ENCODE measurements at places on chromosomes 3 and 15.

DNA sequence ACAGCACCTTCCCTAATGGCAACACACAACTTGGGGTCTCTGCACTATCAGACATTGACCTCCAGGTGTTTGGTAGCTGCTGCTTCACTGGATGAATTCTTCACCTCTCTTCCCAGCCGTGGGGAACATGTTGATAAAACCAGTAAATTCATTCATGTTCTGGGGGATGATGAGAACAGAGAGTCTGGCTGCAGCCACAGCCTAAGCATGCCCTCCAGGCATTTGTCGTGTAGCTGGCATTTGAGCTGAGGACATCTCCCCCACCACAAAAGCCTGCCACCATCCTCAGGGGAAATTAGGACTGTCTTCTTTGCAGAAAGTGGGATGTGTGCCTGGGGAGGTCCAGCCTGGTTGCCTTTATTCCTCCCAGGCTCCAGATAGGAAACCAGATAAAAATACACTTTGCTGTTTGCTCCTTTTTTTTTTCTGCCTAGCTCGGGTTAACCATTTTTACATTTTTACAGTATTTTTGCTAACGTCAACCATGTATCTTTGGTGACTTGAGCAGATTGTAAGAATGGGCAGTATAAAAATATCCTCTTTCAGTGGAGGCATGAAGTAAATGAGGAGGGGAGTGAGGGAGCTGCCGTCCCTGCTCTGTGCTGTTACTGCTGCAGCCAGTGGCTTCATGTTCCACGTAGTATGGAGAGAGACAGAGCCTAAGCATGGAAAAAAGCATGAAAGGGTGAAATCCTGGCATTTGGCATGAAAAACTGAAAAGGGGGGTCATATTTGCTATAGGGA lies 444.0 kb downstream of the EPHB1 start:
- DNase-seq, result peak; percentile 38

GRCh38 chr3:140397847-140398246 lies 280.0 kb upstream of the TRIM42 start:
- DNase-seq, result no peak

DNA sequence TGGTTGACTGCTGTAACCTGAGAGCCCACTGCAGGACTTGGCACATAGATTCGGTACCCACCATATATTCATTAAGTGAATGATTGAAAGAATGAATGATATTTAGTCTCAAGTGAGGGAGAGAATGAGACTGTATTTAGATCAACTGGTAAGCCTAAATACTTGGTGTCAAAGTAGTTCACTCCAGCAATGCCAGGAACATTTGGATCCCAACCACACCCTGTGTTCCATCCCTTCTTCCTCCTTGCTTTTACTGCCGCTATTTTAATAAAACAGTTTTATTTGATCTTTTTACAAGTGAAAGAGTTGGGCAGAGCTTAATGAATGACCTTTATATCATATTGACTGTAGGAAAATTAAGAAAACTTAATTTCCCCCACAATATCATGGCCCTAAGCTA lies 473.6 kb upstream of the CBLB start:
- DNase-seq, result no peak

- peak; percentile 41 for DNase-seq
These were observed 1.0 kb upstream of the SLTM start for GRCh38 chr15:58934521-58934920.

GRCh38 chr3:177948716-177949425 lies 587.4 kb upstream of the KCNMB2 start:
- DNase-seq, result peak; percentile 24

DNA sequence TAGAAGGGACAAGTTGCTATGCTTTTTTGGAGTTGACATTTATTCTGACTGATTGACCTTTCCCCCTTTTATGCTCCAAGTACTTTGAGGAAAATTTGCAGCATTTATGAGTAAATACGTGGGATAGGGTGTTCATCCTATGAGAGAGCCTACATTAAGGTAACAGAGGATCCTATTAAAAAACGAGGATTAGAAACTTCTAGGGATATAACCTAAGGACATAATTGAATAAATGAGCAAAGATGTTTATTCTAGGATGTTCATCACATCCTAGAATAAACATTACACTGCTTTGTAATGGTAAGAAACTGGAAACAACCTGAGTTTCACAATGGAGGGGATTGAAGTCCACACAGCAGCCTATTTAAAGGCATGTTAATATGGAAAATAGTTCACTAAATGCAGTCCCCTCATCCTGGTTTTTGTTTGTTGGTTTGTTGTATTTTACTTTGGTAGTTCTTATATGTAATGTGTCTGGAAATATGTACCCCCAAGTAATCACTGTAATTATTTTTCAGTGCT lies 23.9 kb upstream of the CLEC3B start:
- DNase-seq, result no peak

DNA sequence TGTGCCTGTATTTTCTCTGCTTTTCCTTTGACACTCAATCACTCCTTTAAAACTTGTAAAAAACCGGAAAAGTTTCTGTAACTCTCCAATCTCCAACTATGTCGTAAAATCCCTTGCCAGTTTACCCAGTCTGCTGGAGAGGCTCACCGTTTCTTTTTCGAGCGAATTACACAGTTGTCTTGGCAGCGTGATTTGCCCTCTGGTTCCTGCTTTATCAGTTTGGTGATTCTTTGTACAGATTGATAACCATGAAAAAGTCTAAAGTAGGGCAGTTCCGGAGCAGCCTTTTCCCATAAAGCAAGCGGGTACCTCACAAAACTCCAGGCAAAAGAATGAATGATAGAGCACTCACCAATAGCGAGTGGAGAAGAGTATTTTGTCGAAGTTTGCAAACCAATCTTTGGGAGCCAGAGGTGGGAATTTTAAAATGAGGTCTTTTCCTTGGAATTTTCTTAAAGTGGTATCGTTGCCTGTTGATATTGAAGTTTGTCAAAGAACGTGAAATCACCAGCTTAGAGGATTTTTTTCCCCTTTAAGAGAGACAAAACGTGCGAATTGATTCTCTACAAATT lies at the start of gene TTC23:
TSS of gene TTC23 (minus strand) at position 312 of the 572 bp plus-strand sequence. CDS start 20,869 bp downstream, outside the sequence.
- peak; percentile 88 for DNase-seq

- DNase-seq, result peak; percentile 87
These were observed 976 bp downstream of the DIS3L start for GRCh38 chr15:66294157-66294931.

DNA sequence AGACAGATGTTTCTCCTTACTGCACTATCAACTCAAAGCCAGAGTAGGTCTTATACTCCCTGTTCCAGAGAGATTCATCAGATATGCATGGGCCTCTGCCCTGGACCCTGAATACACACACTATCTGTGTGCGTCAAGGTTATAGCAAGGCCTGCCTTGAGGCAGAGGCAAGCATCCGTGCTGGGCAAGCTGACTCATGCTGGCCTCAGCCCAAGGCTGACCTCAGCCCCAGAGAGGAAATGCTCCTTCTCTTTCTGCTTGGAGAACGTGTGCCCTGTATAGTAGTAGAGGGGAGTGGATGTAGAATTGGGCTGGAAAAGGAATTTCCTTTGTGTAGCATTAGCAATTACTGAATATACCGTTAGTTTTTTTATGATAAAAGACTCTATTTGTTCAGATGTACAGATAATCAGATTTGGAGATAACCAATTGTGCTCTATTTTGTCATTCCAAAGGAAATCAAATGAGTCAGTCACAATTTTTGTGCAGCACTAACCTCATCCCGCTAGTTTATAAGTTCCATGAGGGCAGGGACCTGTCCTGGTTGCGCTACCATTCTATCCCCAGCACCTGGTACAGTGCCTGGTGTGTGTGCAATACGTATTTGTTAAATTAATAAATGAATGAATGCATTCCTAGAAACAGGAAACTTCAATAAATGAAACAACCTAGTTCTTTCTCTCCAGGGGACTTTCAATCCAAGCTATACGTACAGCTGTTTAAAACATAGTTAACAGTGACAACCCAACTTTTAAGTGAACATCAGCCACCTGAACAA lies 13.3 kb upstream of the PAQR9 start:
- DNase-seq, result no peak

GRCh38 chr3:114319453-114319852 lies 25.6 kb downstream of the TIGIT start:
- peak; percentile 5 for DNase-seq

DNA sequence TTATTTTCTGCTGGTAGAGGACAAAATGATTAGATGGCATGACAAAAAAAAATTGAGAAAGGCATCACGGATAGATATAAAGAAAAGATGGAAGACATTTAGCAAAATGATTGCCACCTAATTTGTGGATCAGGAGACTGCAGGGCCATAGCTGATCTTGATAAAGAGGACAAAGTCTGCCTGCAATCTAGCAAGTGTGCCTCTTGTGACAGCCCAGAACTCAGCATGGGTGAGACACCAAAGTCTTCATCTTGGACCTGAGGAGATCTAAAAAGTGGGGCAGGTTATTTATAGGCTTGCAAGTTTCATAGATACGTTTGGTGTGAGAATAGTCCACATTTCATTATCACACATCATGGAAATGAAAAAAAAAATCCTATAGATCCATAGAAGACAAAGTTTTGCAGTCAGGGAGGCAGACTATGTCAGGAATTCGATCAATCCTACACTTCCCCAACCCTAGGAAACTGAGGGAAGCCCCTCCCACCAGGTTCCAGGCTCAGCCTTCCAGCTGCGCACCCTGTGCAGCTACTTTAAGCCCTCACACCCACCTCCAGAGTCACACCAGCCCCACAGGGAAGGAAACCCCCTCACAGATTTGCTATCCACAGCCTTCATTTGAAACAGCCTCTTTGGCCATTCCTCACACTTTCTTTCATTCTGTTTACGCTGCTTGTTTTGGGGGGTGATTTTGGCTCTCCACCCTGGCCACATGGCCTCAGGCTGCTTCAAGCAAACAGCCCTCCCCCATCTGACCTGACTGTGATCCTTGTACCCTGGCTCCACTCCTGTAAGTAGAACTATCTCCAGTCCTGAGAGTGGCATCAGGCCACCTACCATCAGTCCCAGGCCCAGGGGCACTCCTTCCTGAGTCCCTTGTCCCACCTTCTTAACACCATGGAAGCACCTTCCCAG lies 28.1 kb upstream of the KLHL6 start:
- peak; percentile 5 for DNase-seq

- no peak for DNase-seq
These were observed 34.0 kb downstream of the TPRA1 start for GRCh38 chr3:127556565-127556964.

GRCh38 chr3:73485877-73486330 lies 138.8 kb downstream of the PDZRN3 start:
- DNase-seq, result peak; percentile 69

DNA sequence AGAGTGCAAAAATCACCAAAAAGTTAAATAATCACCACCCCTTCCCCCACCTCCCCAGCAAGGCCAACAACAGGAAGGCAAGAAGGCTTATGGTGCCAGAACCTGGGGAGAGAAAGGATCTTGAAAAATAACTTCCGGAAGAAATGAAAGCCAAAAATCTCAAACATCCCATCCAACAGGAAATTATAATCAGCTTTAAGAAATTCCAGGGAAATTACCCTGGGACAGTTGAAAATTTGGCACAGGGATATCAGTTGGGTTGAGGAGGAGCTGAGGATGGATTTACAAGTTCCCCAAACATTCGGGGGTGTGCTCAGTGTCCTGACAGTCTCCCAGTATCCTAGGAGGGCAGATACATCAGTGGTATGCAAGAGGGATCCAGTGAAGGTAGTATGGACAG lies 82.7 kb downstream of the POLR2M start:
- no peak for DNase-seq

DNA sequence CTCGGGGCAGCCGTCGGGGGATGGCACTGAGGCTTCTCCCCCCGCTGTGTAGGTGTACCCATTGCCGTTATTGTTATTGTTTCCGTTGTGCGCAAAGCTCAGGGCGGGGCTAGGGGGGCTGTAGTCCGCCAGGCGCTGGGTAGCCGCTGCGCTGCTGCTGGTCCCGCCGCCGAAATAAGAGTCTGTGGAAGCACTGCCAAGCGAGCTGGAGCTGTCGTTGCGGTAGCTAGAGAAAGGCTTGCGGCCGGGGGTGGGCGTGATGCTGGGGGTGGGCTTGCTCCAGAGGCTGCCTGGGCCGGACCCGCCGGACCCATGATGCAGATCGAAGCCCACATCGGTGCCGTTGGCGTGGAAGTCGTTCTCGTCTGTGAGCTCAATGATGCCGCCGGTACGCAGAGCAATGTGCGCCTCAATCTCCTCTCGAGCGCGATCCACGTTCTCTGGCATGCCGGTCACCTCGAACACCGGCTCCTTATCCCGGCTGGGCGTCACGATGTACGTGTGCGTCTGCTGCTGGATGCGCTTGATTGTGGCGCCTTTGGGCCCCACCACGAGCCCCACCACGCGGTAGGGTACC lies 1.9 kb downstream of the MEX3B start:
- peak; percentile 54 for DNase-seq

GRCh38 chr3:94185753-94186152 lies 122.9 kb downstream of the NSUN3 start:
- no peak for DNase-seq

DNA sequence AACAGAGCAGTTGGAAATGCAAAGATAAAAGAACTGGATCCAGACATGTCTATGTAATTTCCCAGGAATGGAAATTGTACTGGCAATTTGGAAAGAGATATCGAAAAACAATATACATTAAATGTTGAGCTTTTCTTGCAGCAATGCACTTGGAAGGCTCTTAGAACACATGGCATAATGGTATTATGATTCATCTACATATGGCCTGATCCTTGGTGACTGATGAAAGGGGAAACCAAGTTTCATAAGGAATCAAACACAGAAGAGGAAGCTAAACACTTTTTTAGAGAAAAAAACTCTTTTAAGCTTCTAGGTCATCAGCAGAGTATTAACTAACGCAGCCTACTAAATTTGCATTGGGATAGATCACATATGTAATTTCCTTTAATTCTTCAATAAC lies 12.4 kb upstream of the GREM1 start:
- no peak for DNase-seq

- no peak for DNase-seq
These were observed 20.5 kb upstream of the IQSEC1 start for GRCh38 chr3:13093687-13094086.

DNA sequence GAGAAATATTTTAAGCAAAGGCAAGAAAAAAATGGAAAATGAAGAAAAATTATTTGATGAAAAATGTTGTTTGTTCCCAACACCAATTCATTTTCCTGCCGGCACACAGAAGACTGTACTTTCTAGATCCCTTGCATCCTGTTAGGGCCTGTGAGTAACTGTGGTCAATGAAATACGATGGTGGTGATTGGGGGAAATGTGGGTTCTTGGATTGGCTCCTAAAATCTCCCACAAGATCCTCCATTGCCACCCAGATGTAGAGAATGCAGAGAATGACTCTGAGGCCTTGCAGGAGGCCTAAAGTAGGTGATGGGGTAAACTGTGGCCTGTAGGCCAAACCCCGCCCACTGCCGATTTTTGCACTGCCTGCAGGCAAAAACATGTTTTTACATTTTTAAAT lies 46.3 kb upstream of the C3orf70 start:
- no peak for DNase-seq

DNA sequence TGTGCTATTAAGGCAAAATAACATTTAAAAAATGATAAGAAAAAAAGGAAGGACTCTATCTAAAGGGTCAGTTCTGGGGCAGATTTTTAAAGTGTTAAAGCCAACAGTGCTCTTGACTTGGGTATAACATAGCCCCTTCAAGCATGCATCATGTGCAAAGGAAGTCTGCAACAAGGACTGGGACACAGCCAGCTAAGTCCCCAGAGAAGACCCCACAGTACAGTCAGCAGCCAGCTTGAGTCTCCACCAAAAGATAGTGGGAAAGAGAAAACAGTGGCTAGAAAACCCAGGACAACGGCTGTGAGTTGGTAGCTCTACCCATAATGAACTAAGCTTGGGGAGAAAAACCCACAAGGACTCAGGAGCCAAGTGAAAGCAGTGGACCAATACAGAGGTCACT lies 86.4 kb upstream of the DCLK3 start:
- no peak for DNase-seq
